ENCODE measurements at places on chromosomes 2 and 18.

GRCh38 chr2:15074319-15074718, 441.8 kb downstream of the LRATD1 start:
- no peak for DNase-seq

- no peak for DNase-seq
Observed at GRCh38 chr2:70397186-70397585, 95.3 kb upstream of the FAM136A start.

GRCh38 chr2:17257189-17257909, 260.9 kb downstream of the RAD51AP2 start:
- DNase-seq = no peak

DNA sequence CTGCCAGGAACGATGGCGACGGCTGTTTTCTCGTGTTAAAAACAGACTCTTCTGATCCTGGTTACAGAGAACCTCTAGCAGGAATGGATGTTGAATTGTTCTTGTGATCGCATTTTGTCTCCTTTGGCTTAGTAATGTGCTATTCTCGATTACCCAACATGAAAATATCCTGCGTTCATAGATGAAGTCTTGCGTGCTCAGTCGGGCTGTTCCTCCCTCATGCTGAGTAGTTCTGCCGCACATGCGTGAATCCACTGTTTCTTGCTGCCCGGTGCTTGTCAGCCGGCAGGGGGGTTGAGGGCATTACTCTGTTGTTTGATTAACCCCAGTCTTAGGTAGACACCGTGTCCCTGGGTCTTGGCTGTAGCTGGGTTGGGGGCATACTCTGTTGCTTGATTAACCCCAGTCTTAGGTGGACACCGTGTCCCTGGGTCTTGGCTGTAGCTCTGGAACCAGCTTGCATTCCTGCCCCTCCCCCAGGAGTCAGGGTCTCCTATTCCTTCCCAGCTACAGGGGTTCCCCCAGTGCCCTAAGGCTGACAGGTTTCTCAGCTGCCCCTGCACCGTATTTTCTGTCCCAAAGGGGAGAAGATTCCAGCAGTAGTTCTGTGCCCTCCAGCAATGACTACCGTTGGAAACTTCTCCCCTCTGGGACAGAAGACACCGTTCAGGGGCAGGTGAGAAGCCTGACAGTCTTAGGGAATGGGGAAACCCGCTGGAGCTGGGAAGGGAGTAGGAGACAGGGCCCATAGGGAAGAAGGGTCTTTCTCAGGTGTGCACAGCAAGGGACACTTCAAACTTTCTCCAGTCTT, 22.1 kb upstream of the ASB1 start:
- DNase-seq = no peak

- DNase-seq = peak; percentile 47
Observed at GRCh38 chr2:239249776-239250175, 151.0 kb downstream of the HDAC4 start.
